ENCODE measurements at places on chromosomes 3 and 15.
A peak's percentile ranks its signal among the peaks of the same experiment; 100 is the strongest.

DNA sequence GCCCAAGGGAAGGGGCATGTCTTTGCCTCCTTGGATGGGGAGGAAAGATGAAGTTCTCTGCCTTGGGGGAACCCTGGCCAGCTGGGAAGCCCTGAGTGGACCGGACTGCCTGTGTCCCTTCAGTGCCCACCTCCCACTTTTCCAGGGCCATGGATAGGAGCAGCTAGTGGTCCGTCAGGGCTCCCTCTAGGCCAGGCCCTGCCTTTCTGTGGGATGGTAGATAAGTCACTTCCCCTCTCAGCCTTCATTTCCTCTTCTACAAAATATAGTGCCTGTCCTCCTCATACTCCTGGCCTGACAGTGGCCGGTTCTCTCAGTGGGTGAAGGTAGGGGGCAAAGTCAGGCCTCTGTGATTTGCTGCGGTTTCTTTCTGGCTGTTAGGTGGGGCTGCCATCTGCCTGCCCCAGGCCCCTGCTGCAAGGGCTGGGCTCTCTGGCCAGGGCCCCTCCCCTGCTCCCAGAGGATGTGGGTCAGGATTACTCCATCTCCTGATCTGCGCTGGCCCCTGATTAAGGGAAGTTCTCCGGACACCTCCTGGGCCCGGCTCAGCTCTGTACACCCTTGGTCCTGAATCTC is 1.4 kb downstream of the PLEKHO2 start:
- DNase-seq: peak; percentile 32

- no peak for DNase-seq
Observed at GRCh38 chr15:38890194-38890593, 325.6 kb upstream of the RASGRP1 start.

DNA sequence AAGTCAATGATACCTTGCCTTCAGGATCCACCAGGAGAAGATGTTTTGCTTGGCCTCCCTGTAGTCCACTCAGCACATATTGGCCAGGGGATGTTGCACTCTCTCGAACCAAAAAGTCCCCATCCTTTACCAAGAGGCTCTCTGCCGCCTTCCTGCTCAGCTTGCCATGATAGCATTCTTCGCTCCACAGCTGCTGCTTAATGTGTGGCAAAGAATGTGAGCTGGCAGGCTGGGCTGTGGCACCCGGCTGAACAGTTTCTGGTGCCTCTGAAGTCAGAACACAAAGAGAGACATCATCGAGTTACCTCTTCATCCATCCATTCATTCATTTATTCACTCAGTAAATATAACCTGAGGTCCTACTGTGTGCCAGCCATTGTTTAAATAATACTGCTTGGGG is 23.9 kb upstream of the CEP152 start:
- DNase-seq: no peak

DNA sequence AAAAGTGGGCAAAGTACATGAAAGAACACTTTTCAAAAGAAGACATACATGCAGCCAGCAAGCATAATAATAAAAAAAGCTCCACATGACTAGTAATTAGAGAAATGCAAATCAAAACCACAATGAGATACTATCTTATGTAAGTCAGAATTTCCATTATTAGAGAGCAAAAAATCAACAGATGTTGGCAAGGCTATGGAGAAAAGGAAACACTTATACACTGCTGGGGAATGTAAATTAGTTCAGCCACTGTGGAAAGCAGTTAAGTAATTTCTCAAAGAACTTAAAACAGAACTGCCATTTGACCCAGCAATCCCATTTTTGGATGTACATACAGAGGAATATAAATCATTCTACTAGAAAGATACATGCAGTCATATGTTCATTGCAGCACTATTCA is 360.7 kb downstream of the NSUN3 start:
- DNase-seq: peak; percentile 80

DNA sequence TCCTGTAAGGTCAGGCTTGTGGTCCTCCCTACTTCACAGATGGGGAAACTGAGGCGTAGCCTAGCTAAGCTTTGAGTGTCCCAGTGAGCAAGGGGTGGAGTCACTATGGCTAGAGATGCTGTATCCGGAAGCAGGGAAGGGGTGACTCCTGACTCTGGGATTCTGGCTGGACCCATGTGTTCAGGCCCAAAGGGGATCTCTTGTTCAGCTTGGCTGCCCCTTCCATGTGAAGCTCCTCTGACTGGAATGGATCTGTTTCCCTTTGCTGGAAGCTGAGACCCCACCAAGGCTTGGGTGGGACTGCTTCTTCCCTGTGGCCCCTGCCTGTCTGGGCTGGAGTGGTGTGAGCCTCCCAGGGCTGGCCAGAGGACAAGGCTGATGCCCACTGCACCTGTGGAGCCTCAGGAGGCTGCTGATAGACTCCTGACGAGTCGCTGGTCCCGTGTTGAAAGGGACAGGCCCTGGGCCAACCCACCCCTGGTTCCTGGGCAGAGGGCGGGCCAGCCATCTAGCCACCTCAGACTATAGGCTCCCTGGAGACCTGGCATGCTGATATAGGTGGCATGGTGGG is 1.0 kb downstream of the MAPKAPK3 start:
- no peak for DNase-seq

GRCh38 chr3:145294572-145294971 is 866.4 kb downstream of the PLOD2 start:
- no peak for DNase-seq

DNA sequence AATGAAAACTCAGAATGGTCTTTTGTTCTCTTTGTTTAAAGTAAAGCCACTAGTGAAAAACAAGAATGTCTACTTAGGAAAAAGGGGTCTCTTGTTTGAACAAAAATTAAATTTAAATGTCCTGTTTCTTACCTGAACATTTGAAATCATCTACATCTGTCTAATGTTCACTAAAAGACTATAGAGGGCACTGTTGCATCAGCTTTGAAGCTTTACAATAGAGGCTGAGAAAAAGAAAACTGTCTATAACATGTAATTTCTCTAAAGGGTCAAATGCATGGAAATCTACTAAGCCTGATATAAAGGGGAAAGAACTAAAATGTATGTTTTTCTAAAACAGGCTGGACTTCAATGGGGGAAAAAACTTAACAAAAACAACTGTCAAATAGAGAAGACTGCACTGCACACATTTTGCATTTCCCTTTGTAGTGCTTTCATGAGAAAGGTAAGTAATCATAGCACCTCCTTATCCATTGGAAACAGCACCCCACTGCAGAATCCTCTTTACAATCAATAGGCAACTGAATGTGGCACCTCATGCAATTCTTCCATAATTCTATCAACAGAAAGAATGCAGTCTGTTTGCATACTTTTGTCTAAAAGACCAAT is 26.3 kb downstream of the DPH6 start:
- DNase-seq: peak; percentile 68

DNA sequence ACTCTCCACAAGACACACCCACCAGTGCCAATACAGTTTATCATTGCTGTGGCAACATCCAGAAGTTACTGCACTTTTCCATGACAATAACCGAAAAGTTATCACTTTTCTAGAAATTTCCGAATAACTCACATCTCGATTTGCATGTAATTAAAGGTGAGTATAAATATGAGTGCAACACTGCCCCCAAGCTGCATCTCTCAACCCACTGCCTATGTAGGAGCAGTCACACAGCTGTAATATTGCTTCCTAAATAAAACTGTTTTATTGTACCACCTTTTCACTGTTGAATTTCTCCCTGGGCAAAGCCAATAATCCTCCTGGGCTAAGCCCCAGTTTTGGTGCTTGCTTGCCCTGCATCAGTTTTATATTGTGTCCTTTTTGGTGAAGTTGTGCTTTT is 601.0 kb upstream of the EPHA6 start:
- no peak for DNase-seq

- no peak for DNase-seq
Observed at GRCh38 chr15:41256577-41257038, 25.5 kb downstream of the CHP1 start.

DNA sequence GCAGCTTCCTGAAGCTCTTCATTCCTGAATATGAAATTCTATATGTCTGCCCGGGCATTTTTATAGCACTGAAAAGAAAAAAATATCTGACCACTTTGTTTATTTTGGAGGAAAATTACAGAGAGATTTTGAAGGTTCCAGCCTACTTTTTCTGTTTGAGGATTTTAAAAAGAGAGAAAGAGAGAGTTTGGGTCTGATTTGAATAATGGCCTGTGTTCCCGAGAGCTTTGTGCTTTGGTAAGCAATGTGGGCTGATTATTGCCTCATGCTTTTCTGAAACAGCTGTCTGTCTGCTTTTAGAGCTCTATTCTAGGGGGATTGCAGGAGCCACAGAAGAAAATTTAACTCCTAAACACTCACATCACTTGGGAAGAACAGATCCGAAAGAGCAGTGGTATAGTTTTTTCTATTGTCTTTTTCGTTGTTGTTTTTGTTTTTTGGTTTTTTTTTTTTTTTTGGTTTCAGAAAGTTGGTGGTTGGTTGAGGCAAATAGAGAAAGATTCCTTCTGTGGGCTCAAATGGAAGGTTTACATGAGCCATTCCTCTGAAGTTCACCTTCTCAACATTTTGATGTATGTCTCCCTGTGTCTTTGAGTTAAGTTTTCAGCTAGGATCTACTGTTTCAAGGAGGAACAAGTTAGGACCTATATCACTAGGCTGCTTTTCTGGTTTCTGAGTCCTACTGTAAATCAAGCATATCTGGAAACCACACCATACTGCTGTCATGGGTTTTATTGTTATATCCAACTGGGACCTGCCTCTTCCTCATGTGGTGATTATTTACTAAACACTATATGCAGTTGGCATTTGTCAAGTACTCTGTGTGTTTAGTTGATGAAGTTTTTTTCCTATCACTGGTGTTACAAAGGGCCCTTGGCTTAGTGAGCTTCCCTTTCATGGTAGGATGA is 178.9 kb downstream of the KCNMB2 start:
- DNase-seq: peak; percentile 56

GRCh38 chr3:66047311-66048050 is 8.8 kb upstream of the MAGI1 start:
- DNase-seq: peak; percentile 100

GRCh38 chr15:64426845-64427465 is 33.4 kb upstream of the ZNF609 start:
- DNase-seq: peak; percentile 45

DNA sequence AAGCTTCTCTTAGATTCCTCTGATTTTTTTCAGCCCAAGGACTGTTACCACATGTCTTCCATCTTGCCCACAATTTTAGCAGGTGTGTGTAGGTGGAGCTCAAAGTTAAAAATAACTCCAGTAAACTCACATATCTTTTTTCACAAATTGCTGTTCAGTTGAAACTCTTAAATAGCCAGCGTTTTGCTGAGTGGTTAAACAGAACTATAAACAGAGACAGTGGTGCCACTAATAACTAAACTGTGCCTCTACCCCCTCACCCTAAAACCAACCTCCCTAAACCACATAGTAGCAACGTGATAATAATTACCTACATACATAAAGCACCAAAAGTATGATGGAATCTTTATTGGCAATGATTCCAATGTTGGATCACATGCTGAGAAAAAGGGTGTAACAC is 525.1 kb downstream of the PDCD6IP start:
- no peak for DNase-seq

GRCh38 chr3:129934234-129935123 is 40.0 kb upstream of the TRH start:
- peak; percentile 29 for DNase-seq

DNA sequence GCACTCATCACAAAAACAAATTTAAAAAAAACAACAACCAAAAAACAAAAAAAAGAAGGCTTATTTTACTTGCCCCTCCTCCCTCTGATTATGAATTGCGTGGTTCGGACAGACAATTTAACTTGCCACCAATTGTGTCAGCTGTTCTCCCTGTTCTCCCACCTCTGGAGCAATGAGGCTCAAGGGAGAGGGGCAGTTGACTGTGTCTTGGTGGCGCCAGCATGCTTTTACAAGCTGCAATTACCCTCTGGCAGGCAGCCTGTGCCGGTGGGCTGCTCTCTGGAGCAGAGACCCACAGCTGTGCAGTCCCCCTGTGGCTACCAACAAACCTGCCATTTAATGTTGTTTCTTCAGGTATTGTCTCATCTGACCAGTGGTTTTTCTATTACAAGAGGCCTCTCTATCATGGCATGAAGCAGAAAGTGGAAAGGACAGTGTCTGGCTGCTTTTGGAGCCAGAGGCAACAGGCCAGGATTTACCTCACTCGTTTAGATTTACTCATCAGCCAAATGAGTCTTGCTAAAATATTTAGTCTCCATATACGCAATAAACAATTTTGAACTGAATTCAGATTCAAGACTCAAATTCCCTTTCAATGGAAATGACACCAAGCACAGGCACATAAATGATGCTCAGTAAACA is 192.0 kb upstream of the TPRG1 start:
- no peak for DNase-seq

GRCh38 chr3:101281521-101282030 is 38.8 kb downstream of the IMPG2 start:
- peak; percentile 40 for DNase-seq

Data from fibroblast of skin of scalp (primary cell).